ENCODE measurements at places on chromosomes 2 and 18. TPM values are rescaled to one million over a fixed set of nuclear protein-coding genes. Genes with fewer than 3 reads are reported as not detected.

Gene CFC1
- 0.18 TPM for polyA plus RNA-seq

Gene SERPINB12
- not detected for polyA plus RNA-seq

Gene GREB1
- polyA plus RNA-seq, result 14.3 TPM

- no peak for DNase-seq
Measured at GRCh38 chr18:79511671-79512301, 116.1 kb downstream of the NFATC1 start.

GRCh38 chr2:192007581-192008228, 160.8 kb upstream of the CAVIN2 start:
- DNase-seq, result no peak

GRCh38 chr2:98757904-98758421, 27.0 kb upstream of the MGAT4A start:
- DNase-seq, result no peak

DNA sequence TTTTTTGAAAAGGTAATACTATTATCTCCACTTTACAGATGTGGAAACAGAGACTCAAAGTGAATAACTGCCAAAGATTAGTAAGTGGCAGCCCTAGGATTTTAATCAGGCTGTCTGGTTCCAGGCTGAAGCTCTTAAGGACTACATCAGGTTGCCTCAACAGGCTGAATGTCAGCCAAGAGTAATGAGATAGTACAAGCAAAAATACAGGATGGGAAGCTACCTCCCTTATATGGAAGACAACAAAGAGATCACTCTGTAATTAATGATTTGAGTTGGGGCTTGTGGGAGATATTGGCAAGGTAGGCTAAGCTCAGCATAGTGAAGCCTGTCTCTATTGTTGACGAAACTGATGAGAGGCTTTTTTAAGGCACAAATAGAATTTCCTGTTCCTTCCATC, 323.1 kb downstream of the KCNJ3 start:
- no peak for DNase-seq

DNA sequence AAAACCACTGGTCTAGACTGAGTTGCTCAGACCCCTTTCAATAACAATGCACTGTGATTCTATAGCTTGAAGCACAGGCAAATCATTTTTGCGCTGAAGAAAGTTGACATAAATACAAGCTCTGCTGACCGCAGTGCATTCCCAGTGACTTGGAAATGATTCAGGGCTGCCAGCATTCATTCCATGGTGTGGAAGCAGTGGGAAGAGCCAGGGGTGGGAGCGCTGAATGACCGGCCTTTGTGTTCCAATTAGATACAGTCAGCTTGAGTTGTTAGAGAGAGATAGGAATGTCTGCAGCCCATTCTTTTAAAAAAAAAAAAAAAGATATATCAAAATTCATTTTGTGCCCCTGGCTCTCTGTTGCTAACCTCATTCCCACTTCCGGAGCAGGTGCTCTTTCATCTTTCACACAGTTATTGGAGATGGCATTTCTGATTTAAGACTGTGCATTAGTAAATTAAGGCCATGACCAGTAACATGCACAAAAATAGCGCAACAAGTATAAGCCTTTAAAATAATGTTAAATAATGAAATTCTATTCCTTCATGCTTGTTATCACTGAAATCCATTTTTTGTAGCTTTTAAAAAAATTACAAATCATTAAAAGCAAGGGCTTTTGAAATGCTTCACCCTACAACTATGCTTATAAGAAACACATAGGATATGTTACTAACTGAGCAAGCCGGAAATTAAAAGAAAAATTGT, 59.4 kb upstream of the CTLA4 start:
- no peak for DNase-seq

Data from left renal pelvis (tissue), 4 donors.